GM12865 (cell line): ENCODE measurements at places on chromosomes 1 and 21.

DNA sequence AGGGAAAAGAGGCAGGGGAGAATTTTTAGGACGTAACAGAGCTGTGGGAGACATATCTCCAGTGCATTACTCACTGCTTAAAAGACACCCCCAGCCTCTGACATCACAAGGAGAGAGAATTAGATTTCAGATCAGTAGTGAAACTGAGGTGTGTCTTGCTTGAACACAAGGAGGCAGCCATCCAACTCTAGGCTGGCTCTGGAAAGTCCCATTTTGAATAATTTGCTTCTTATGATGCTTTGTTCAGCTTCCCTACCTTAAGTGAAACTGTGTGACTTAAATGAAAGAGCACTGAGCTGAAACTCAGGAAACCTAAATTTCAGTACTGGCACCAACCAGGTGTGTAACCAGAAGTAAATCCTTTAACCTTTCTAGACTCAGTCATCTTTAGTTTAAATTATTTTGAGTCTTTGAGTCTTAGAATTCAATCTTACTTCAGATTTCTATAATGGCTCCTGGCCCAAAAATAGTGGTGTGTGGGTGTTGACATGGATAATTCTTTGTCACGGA lies 251.6 kb upstream of the SGIP1 start:
- DNase-seq = peak; percentile 97

DNA sequence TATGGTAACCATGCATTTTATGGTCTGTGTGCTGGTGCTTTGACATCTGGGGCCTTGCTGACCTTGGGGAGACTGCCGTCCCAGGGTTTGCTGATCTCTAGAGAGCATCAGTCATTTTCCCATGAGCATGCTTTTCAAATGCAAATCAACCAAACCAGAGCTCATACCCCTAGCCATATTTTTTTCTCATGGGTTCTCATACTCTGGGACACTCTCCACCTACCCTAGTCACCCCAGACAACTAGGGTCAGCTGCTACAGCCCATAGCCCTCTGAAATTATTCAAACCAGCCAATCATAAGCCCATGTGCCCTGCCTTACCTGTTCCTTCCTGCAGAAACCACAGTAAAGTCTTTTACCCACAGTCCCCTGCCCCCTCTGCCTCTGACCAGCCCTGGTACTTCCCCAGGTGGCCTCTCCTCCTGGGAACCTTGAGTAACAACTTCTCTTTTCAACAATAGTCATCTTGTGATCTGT lies 132.0 kb downstream of the MAP3K21 start:
- DNase-seq = peak; percentile 73

- no peak for DNase-seq
Measured at GRCh38 chr1:155218854-155219591, 10.5 kb downstream of the MTX1 start.

- DNase-seq = no peak
Measured at GRCh38 chr1:1296070-1297061, 11.4 kb downstream of the ACAP3 start.

DNA sequence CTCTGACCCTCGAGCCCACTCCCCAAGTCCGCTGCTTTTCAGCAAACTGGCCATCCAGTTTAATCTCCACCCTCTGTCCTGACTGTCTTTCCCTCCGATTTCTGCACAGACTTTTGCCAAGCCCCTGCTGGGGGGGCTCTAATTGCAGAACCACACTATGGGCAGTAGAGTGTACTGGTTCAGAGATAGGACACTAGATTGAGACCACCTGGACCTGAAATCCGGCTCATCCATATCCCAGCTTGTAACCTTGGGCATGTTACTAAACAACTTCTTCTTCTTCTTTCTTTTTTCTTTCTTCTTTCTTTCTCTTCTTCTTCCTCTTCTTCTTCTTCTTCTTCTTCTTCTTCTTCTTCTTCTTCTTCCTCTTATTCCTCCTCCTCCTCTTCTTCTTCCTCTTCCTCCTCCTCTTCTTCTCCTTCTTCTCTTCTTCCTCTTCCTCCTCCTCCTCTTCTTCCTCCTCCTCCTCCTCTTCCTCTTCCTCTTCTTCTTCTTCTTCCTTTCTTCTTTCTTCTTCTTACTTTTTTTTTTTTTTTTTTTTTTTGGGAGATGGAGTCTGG lies 7.7 kb downstream of the LRRC71 start:
- no peak for DNase-seq

GRCh38 chr1:156154317-156154749 lies 948 bp downstream of the SEMA4A start:
- DNase-seq = peak; percentile 94

- no peak for DNase-seq
Measured at GRCh38 chr1:110064576-110065337, 5.7 kb downstream of the ALX3 start.

- DNase-seq = no peak
Measured at GRCh38 chr1:75640137-75640536, 29.2 kb upstream of the SLC44A5 start.

DNA sequence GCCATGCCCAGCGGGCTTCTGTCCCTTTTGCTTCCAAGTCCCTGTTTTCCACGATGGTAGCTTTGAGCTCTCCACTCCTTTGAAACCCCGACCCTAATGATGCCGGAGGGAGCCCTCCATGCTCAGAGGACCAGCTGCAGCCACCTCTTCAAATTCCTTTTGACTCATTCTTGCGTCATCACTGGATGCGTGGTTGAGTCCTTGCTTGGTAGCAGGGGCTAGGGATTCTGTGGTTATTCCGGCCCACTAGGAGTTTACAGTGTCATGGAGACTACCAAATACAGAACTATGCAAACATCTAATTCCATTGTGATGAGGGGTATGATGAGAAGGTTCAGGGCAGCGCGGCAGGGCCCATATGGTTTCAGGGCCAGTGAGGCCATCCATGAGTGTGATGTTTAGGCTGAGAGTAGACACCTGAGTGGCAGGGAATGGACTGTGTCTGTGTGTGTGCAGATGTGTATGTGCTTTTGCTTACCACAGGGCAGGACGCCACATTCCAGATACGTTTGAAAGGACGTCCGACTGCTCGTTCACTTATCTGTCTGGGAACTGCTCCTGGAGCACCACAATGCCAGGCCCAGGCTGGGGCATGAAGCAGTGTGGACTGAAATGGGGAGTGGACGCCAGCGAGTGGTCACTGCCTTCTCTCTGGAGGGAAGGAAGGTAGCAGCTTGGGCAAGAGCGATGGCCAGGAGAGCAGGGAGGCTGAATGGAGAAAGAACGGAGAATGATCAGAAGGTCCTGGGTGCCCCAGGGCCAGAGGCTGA lies 30.4 kb upstream of the ZBTB21 start:
- no peak for DNase-seq

GRCh38 chr1:161096015-161096414 lies 2.1 kb upstream of the KLHDC9 start:
- DNase-seq = peak; percentile 82

GRCh38 chr1:215160351-215160750 lies 77.8 kb downstream of the KCNK2 start:
- no peak for DNase-seq

DNA sequence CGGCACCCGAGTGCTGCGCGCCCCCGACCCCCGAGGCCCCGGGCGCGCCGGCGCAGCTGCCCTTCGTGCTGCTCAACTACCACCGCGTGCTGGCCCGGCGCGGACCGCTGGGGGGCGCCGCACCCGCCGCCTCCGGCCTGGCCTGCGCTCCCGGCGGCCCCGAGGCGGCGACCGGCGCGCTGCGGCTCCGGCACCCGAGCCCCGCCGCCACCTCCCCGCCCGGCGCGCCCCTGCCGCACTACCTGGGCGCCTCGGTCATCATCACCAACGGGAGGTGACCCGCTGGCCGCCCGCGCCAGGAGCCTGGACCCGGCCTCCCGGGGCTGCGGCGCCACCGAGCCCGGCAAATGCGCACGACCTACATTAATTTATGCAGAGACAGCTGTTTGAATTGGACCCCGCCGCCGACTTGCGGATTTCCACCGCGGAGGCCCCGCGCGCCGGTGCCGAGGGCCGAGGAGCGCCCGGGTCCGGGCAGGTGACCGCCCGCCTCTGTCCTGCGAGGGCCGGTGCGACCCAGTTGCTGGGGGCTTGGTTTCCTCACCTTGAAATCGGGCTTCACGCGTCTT lies 49.0 kb downstream of the SIM2 start:
- DNase-seq = no peak

GRCh38 chr1:63847308-63847910 lies 73.6 kb downstream of the ROR1 start:
- DNase-seq = no peak

DNA sequence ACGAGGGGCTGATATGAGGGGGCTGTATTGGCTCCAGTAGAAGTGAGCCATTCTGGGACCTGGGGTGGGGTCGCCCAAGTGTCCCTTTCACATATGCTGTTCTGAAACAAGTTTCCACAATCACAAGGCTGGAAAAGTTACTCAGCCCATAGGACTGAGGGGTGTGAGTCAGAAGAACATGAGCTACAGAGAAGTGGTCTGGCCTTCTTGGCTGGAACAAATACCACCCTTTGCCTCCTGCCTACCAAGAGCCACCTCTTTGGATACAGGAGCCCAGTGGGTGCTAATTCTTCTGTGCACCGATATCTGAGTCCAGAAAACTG lies 42.4 kb downstream of the MEF2D start:
- no peak for DNase-seq

DNA sequence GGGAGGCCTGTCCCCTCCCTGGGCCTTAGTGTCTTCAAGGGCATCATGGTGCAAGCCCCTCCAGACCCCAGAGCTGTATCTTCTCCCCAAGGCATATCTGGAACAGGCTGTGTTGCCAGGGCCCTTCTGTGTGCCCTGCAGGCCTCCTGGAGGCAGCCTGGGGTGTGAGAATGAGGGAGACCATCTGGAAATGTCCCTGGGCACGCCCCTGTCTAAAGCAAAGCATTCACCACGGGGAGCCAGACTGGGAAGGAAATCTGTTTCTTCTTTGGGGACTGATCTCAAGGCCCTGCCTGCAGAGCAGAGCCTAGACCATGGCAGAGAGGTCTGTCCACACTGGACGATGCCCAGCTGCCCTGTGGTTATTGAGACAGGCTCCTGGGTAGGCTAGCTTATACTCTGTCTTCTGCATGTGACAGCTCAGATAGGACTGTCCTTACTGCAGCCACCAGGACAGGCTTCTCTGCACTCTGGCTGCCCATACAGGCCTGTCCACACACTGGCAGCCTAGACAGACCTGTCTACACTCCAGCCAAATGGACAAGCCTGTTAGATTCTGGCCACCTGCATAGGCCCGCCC lies 24.6 kb downstream of the PODN start:
- no peak for DNase-seq

- DNase-seq = no peak
Measured at GRCh38 chr1:30596470-30596869, 126.9 kb downstream of the MATN1 start.

DNA sequence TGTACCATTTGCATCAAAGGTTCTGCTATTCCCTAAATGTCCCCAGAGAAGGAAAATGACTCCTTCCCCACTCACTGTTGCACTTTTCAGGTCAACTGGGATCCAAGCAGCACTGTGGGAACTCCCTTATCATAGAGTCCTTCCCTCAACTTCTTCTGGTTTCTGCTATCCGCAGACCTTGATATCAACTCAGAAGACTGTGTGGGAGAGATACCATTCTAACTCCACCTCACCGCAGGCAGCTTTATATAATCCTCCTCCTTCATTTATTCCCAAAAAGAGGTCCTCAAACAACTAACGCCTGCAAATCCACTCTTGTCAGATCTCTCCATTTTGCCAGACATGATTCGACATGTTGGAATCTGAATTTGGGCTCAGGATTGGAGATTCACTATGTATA lies 27.3 kb downstream of the LHX9 start:
- no peak for DNase-seq

- DNase-seq = peak; percentile 41
Measured at GRCh38 chr1:109649491-109649914, 6.4 kb upstream of the GSTM4 start.

GRCh38 chr1:112537456-112537855 lies 28.7 kb downstream of the WNT2B start:
- DNase-seq = no peak

- DNase-seq = no peak
Measured at GRCh38 chr1:59289570-59289969, 7.3 kb upstream of the FGGY start.

GRCh38 chr1:85940656-85941306 lies 215.8 kb downstream of the COL24A1 start:
- DNase-seq = no peak

- DNase-seq = peak; percentile 71
Measured at GRCh38 chr1:109509176-109510134, at the start of gene AMIGO1. AMIGO1 (minus strand) TSS chr1:109509727; CDS start chr1:109508912, 815 bp downstream.

DNA sequence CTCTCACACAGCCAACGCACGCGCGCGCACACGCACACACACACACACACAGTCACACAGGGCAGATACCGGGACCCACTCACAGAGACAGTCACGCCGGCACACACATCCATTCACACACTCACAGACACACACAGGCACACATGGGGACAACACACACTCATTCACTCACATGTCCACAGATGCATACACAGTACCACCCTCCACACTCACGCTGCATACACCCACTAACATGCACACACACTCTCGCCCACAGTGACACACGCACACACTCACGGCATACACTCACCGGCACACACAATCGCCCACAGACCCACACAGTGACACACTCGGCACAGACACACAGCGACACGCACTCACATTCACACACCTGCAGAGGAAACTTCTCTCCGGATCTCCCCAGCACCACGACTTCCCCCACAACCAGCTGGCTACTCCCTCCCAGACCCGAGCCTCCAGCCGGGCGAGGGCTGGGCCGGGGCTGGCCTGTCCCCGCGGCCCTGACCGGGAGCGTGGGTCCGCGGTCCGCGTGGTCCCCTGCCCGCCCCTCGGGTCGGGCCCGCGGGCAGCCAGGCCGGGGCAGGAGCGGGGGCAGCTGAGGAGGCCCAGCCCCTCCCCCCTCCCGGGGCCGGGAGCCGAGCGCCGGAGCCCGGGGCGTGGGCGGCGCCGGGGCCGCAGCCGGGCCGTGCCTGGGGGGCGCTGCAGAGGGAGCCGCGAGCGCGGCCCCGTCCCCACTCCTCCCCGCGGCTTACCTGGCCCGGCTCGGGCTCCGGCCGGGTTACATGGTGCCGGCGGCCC lies 552 bp downstream of the DLGAP3 start:
- peak; percentile 17 for DNase-seq

DNA sequence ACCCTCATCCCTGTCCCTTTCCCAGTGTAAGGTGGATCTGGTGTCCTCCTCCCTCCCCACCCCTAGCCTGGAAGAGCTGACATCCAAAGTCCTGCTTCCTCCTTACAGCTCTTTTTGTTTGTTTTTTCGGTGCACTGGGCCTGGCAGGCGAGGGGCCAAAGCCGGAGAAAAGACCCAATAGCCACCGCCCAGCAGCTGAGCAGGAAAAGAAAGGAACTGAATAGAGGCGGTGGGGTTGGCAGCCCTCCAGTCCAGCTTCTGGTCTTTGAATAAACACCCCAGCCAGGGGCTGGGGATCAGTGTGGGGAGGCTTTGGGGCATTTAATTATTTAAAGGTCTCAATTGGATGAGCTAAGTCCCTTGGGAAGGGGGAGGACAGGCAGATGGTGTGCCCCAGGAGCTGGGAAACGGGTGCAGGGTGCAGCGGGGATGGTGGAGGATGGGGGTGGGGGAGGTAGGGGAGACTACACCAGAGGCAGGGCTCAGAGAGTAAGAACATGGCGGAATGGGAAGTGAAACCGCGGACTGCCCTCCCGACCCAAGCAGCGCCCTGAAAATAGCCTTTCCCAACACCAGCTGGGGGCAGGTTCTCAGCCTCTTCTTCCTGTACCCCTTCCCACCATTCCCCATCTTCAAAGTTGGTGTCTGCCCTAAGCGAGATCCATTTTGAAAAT lies 20.2 kb downstream of the BTG2 start:
- DNase-seq = peak; percentile 82

GRCh38 chr1:61285371-61285885 lies 203.1 kb downstream of the NFIA start:
- DNase-seq = no peak

GRCh38 chr1:72278461-72278860 lies 3.9 kb downstream of the NEGR1 start:
- DNase-seq = peak; percentile 1
